Stimulated activated CD4-positive, alpha-beta T cell treated with anti-CD3 and anti-CD28 coated beads, Interleukin-1b, Interleukin-23, amount 100 ng/mL, for 1 hour (primary cell): ENCODE measurements at places on chromosomes 7 and 10.

GRCh38 chr7:105808703-105809590, 67.5 kb downstream of the ATXN7L1 start:
- DNase-seq, result peak; percentile 57

- no peak for DNase-seq
These were observed 160.5 kb upstream of the TNRC18 start for GRCh38 chr7:5584096-5584495.

DNA sequence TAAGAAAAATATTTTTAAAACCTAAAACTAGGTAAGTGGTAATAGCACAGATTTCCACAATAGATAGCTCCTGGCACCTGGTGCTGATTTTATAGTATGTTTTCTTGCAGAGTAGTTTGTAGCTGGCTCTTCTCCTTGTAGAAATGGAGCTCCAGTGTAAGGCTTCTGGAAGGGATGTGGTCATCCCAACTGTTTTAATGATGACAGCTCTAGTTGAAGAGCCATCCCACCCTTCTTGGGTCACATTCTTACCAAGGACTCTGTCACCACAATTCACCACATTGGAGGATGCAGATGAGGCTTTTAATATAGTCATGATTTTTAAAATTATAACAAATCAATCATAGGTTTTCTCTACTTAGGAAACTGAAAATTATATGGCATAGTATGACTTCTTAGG, 31.0 kb downstream of the TES start:
- no peak for DNase-seq

DNA sequence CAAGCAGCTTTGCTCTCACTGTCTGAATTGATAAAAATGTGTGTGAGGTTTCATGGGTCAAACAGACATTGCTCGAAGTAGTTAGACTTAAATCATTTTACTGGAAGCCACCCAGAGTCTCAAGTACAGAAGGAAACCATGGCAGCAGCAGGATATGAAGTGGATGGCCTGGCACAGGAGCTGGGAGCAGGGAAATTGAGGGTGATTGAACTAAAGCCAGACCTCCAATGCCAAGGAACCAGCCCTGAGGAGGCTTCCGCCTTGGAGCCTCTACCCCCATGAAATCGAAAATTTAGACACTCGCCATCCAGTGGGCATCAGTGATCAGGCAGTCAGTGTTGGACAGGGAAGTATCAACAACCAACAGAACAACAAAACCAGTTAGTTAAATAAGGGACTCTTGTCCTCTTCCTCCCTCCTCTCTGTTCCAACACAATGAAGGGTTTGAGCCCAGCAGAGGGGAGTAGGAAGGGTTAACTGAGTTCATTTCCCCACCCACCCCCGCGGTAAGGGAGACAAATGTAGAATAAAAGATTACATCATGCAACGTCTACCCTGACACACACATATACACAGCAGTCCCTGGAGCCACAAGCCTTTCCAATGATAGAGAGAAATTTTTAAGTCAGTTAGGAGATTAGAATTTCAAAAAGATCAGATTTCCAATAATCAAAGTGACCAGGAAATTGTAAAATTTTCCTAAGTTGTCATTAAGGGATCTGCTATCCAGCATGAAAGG, 156.3 kb downstream of the SLC16A9 start:
- DNase-seq, result no peak

GRCh38 chr10:96831200-96831866, 765 bp upstream of the LCOR start:
- DNase-seq, result no peak

GRCh38 chr10:110013630-110014293, 6.0 kb downstream of the ADD3 start:
- DNase-seq, result no peak

DNA sequence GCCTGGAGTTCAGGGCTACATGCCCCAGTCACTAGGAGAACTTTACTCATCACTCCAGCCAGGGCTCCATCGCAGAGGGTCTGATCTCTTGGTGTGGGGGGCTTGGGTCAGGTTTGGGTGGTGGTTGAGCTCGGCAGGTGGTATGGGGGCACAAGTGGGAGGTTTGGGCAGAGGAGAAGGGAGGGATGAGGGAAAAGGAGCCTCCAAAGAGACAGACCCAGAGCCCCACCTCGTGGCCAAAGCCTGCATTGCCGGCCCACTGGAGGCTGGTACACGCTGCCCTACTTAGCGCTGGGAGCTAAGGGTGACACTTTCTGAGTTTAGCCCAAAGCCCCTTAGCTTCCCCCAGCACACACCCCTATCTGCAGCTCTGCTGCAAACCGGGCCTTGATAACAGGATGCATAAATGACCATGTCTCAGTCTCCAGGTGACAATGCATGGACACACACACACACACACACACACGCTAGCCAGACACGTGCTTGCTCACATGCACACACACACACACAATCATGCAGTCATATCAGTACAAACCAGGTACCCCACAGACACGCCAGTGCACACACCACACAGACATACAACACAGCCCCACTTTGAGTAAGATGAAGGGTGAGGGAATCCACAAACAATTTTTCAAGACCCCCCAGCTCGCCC, 14.7 kb downstream of the LZTS2 start:
- DNase-seq, result peak; percentile 36

- no peak for DNase-seq
These were observed 89.7 kb downstream of the PTPRE start for GRCh38 chr10:127996586-127996985.

DNA sequence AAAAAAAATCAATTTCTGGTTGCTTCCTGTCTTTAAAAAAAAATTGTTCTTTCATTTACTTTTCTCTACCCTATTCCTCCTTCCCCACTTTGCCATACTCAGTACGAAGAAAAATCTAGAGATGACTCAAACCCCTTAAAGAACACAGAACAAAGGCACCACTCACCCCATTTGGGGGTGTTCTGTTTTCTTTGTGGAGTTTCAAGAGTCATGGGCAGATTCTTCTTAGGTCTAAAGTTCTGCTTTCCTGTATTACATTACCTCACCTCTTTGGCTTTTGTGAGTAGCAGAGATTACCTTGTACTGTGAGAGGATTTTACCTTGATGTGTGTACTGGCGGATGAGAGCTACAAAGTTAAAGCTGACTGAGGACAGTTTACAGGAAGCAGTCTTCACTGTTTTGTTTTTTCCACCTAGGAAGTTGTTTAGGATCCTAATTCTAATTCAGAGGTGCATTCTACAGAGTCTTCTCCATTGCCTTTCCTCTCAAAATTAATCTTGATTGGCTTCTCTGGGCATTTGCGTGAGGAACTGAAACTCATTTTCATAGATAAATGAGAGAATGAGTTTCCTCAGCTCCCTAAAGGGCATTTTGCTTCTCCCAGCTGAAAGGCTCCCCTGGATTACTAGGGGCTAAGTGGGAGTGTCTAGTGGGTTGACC, 20.7 kb downstream of the AVL9 start:
- no peak for DNase-seq

GRCh38 chr7:150734254-150734653, 3.0 kb upstream of the GIMAP5 start:
- DNase-seq, result no peak

DNA sequence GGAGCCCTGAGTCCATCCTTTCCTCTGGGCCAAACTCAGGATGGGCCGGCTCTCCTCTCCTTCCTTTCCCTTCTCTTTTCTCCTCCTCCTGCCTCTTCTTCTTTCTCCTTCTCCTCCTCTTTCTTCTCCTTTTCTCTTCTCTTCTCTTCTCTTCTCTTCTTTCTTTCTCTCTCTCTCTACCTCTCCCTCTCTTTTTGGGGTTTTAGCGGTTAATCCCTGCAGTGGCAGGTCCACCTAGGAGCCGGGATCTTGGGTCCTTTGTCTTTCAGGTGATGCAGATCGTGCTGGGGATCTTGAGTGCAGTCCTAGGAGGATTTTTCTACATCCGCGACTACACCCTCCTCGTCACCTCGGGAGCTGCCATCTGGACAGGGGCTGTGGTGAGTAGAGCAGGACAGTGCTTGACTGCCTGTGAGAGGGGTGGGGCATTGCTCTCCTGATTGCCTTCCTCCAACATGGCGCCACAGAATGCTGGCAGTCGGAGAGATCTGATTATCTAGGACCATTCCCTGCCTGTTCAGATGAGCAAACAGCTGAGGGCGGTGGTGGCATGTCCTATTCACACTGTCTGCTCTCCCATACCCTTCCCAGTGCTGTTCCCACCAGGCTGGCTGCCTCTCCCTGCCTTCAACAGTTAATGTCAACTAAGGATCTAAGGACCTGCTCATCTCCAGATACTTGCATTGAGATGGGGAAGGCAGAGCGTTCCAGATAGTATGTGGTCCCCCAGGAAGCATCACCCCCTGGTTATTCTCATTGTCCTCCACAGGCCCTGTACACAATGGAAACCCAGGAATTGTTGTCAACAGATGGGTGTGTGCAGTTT, 1.6 kb downstream of the TMEM176A start:
- DNase-seq, result no peak

DNA sequence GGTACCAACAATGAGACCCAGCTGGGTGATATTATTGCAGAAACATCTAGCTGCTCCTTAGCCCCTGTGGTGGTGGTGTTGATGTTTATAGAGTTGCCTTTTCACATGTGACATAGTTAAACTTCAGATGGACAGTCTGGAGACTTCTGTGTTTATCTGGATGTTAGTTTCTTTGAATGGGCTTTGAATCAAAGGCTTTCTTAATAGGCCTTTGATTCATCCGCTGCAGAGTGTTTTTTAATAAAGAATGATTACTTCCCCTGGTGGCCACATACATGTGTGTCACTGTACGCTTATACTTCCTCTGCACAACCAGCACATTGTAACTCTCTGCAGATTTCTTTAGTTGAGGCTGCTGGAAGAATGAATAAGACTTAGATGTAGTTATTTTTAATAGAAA, 221.0 kb downstream of the DYNC1I1 start:
- DNase-seq, result no peak

- no peak for DNase-seq
These were observed 184.7 kb upstream of the SH2B2 start for GRCh38 chr7:102101926-102102325.

GRCh38 chr7:129643550-129644170, 32.1 kb downstream of the NRF1 start:
- DNase-seq, result no peak

GRCh38 chr10:26214004-26214403, 2.6 kb upstream of the GAD2 start:
- DNase-seq, result no peak

GRCh38 chr10:11213137-11213536, 195.5 kb downstream of the CELF2 start:
- DNase-seq, result no peak

DNA sequence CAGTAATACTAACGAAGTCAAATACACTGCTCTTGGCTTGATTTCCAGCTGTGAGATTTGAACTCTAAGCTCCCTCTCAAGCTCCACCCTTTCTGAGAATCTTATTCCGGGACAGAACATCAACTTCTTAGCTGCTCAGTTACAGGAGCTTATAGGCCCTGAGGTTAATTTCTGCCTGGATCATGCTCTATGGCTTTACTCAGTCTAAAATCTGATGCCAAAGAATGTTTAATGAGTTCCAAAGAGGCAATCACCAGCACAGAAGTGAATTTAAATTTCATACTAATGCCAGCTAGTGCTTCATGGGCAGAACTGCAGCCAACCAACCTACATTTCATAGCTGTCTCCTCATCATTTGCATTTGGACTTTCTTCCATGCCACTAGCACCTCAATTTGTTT, 707.2 kb downstream of the MAGI2 start:
- DNase-seq, result no peak

GRCh38 chr10:116910910-116911309, 61.6 kb downstream of the ENO4 start:
- no peak for DNase-seq

DNA sequence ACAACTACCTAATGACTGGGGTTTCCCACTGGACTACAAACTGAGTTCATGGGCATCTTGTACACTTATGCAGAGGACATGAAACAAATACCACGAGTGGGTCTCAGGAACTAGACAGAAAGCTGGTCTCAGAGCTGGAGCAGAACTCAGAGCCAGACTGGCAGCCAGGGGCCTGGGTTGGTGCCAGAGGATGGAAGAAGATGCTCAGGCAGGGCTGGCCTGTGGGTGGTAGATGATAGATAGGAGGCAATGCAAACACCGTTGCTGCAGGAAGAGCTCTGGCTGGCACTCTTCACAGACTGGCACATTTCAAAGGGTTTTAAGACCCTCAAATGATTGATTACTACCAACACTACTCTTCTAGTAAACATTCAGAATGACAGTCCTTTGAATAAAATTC, 28.8 kb downstream of the ENO4 start:
- DNase-seq, result no peak

DNA sequence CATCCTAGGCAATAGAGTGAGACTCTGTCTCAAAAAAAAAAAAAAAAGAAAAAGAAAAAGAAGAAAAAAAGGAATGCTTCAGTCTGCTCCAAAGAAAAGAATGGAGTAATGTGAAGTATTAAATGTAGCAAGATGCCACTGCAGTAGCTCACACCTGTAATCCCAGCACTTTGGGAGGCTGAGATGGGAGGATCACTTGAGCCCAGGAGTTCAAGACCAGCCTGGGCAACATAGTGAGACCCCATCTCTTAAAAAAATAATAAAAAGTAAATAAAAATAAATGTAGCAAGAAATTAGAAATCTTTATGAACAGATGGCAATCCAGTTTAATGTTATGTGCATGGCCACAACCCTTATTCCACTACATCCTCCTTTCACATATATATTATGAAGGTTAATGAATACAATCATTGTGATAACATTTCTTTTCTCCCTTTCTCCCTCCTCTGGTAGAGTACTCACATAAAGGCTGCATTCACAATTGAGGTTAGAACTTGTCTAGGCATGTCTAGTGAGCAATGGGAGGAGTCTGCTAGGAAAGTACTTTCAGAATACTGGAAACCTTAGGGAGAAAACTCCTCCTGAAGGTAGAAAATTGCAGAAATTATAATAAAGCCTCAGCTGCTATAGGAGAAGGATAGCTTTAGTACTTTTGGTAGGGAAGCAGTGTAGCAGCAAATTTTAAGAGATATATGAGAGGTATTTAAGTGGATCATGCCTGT, 20.4 kb downstream of the KLLN start:
- no peak for DNase-seq

DNA sequence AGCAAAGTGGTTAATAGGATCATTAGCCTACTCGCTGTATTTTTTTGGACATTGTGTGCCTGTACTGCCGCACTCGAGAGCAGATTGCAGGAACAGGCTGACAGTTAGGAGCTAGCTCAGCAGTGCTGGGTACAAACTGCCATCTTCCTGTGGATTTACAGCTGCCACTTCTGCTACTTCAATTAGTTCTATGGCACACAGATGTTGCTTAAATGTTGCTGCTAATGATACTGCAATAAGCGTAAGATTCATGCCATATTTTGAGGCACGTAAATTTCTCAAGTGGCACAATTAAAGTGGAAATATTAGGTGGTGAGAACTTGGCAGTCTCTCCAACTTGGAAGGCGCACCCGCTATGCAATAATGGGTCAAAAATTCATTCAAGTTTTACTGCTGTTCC, 171.9 kb downstream of the EBF3 start:
- no peak for DNase-seq

GRCh38 chr7:641269-641671, 85.2 kb upstream of the DNAAF5 start:
- DNase-seq, result no peak

DNA sequence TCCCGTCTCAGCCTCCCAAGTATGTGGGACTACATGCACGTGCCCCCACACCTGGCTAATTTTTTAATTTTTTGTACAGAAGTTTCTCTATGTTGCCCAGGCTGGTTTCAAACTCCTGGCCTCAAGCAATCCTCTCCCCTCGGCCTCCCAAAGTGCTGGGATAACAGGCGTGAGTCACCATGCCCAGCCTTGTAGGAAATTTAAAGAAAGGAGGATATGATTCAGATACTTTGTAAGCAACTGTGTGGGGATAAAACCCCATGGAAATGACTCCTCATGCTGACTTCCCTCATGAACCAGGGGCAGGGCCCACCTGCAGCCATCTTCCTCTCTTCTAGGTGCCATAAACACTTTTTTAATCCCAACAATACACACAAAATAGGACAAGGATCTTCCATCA, 50.2 kb downstream of the APBB1IP start:
- no peak for DNase-seq
